Prostate gland (tissue), 2 donors: ENCODE measurements at places on chromosomes 3 and 15.

DNA sequence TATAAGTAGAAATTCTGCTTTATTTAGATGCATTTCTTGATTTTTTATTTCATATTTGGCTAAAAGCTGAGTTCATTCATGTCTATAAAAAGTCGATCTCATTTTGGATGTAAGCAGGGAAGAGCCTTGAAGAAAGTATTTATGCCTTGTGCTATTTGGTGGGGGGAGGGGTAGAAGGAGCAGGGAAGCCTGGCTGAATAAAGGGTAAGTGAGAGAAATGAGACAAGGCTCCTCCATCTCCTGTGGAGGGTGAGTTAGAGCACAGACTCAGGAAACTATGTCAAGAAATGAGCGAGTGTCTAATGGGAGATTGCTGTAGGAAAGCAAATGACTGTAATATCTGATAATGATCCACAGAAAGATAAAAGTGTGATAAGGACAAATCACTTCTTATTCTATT, 121.8 kb upstream of the ATP11B start:
- no peaks in the 10 kb centered on the region for H3K27me3 ChIP-seq
- H3K36me3 ChIP-seq = no peaks in the 10 kb centered on the region
- no peak overlapping the region for H3K4me3 ChIP-seq
- H3K4me1 ChIP-seq = no peaks in the 10 kb centered on the region

- H3K36me3 ChIP-seq = no peaks in the 10 kb centered on the region
- no peak for DNase-seq
- H3K4me1 ChIP-seq = no peaks in the 10 kb centered on the region
- no peak overlapping the region for H3K27ac ChIP-seq
These were observed 217.2 kb upstream of the UMPS start for GRCh38 chr3:124512881-124513609.

DNA sequence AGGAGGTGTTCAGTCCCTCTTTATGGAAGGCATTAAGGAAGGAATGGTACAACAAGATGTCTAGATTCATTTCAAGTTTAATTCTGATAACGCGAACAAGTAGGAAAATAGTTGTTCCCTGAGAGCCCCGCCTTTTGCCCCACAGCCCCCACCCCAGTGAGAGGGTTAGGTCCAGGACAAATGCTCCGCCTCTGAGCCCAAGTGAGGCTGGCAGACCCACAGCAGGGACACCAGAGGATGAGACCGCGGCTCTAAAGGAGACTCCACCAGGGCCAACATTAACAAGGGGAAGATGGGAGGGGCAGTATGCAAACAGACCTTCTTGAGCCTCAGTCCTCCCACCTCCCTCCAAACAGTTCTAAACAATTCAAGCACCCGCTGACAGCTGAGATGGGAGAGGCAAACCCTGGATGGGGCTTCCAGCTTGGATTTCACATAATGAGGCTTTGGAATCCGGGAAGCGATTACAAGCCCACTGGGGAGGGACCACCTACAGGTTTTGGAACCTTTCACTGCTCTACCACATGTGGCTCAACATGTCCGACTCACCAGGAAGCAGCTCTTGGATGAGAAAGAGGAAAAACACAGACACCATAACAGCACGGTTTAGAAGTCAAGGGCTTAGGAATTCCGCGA, 42.9 kb upstream of the IREB2 start:
- H3K36me3 ChIP-seq = no peaks in the 10 kb centered on the region
- no peak overlapping the region for H3K27ac ChIP-seq
- no peak overlapping the region for H3K4me3 ChIP-seq
- H3K4me1 ChIP-seq = no peaks in the 10 kb centered on the region
- no peak for DNase-seq
- H3K27me3 ChIP-seq = no peaks in the 10 kb centered on the region

GRCh38 chr15:96102631-96103030, 227.9 kb upstream of the NR2F2 start:
- no peak overlapping the region for H3K27ac ChIP-seq
- H3K27me3 ChIP-seq = no peaks in the 10 kb centered on the region
- H3K4me1 ChIP-seq = no peaks in the 10 kb centered on the region
- no peak overlapping the region for H3K4me3 ChIP-seq

DNA sequence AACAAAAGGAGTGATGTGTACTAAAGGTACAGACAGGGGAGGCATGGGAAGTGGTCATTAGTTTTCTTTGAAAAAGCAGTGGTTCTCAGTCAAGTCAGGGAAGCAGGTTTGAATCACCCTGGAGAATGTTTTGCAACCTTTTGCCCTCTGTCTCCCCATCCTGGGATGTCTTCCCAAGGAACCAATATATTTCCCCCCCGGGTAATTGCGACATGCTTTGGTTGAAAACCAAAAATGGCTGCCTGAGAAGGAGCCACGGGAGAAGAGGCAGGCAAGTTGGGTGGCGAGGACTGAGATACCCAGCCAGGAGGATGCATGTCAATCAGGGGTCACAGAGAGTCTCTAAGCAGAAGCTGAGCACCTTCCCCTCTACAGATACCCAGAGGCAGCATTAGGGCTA, 20.2 kb upstream of the PPP1R2 start:
- no peak for DNase-seq
- no peaks in the 10 kb centered on the region for H3K27me3 ChIP-seq
- no peaks in the 10 kb centered on the region for H3K36me3 ChIP-seq

DNA sequence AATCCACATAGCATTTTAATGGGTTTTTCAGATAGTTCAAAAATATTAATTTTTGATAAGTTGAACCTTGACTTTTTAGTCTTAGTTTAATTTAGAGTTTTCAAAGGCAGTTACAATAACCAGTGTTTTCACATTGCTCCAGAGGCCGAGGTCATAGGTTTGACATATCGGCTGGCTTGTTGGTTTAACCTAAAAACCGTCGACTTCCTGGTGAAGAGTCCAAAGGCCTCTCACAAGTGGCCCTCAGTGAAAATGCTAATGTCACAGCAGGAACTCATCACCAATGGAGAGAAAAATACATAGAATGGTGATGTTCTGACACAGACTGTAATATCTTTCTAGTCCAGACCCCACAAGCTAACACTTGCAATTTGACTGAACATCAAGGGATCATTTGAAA, 642.3 kb downstream of the PLOD2 start:
- H3K36me3 ChIP-seq = no peaks in the 10 kb centered on the region
- H3K27ac ChIP-seq = no peak overlapping the region
- H3K4me1 ChIP-seq = no peaks in the 10 kb centered on the region
- H3K4me3 ChIP-seq = no peak overlapping the region
- no peak for DNase-seq
